ENCODE measurements at places on chromosomes 5 and 9.

- no peak for DNase-seq
These were observed 7.5 kb downstream of the OR1K1 start for GRCh38 chr9:122807271-122807900.

DNA sequence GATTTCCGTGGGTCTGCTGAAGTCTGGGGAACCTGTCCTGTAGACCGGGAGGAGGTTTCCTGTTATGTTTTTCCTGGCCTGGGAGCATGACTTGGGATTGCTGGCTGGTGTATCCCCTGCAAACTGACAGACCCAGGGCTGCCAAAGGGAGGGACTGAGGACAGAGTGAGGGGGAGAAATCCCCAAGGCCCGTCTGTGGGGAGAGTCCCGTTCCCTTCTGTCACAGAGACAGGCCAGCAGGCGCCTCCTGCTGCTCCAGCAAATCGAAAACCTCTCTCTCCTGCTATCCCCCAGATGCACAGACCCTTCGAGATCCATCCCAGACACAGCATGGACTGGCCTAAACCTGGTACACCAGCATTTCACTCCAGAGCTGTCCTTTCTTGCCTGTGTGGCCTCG is 56.2 kb upstream of the ALDH1B1 start:
- DNase-seq = no peak

- DNase-seq = no peak
These were observed 177.5 kb downstream of the GABRB2 start for GRCh38 chr5:161369022-161369421.

- no peak for DNase-seq
These were observed 18.6 kb upstream of the DAP start for GRCh38 chr5:10779592-10779991.

- no peak for DNase-seq
These were observed 253.9 kb downstream of the CEMIP2 start for GRCh38 chr9:71514344-71514975.

GRCh38 chr9:27485158-27485557 is 38.9 kb upstream of the IFNK start:
- DNase-seq = no peak

GRCh38 chr9:122202111-122202510 is 26.6 kb downstream of the LHX6 start:
- no peak for DNase-seq

DNA sequence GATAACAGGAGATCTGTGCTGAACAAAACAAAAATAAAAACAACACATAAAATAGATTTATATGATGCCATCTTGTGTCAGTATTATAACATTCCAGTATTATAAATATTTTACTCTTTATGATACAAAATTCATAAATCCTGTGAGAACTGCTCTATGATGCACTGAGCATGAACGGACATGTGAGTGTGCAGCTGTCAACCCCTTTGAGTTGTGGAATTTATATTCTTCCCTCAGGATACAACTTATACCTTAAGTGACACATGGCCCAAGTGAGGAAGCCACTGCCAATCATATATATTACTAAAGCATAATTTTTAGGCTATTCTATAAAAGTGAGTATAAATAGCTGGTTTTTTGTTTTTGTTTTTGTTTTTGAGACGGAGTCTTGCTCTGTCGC is 116.0 kb upstream of the OR13F1 start:
- no peak for DNase-seq

DNA sequence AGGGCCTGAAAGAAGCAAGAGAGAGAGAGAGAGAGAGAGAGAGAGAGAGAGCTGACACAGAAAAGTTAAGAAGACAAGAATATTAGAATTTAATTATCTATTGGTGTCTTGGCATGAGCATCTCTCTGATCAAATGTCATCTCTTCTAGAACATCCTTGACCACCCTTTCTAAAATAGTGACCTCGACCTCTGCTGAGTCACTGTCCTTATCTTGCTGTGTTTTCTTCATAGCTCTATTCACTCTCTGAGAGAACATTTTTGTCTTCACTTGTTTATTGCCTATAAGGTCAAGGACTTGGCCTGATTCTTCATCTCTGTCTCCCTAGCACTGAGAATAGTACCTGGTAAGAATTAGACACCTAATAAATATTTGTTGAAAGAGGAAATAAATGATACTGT is 383.8 kb upstream of the RPS23 start:
- no peak for DNase-seq

DNA sequence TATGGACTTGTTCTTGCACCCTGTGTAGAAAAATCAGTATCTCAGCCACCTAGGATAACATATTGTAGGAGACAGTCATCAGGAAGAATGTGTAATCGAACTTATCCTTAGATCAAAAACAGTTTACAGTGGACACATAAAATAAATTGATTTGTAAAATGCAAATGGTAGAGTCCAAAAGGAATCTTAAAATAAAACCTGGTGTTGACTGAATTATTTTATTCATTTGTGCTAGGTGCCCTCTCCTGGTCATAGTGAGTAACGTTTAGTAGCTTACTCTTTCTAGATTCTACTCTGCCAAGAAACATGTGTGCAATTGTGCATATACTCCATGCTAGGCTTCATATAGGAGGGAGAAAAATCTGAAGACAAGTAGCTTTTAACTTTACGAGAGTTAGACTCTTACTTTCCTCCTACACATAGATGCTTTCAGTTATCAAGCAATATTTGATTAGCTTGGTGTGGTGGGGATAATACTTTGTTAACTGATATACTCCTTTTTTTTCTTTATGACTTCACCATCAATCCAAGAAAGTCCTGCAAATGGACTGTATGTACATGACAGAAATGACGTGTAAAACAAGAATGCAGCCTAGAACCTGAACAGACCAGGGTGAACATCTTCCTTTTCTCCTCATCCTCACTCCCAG is 23.7 kb upstream of the LOX start:
- no peak for DNase-seq

DNA sequence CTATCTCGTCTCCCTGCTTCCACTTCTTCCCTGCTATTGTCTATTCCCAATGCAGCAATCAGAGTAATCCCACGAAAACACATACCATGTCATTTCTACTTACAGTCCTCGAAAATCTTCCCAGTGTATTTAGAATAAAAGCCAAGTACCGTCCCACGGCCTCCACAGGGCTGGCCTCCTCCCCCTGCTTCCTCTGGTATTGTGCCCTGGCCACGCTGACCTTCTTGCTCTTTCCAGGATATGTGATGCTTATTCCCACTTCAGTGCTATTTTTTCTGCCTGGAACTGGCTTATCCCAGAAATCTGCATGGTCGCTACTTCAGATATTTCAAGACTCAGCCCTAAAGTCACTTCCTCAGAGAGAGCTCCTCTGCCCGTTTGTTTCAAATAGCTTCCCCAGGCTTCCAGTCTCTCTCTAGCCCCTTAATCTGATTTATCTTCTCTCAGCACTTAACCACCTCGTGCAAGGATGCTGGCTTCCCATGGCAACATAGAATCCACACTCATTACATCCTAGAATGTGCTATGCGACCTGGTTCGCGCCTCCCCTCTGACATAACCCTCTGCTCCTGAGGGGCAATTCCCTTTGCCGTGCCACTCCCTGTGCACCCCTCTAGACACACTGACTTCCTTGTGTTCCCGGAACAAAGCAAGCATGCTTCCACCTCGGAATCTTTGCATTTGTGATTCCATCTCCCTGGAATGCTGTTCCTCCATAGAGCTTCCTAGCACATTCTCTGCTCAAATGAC is 365.9 kb downstream of the ZSWIM6 start:
- no peak for DNase-seq

- DNase-seq = no peak
These were observed 234.7 kb downstream of the NR2F1-AS1 start for GRCh38 chr5:93346301-93346700.

DNA sequence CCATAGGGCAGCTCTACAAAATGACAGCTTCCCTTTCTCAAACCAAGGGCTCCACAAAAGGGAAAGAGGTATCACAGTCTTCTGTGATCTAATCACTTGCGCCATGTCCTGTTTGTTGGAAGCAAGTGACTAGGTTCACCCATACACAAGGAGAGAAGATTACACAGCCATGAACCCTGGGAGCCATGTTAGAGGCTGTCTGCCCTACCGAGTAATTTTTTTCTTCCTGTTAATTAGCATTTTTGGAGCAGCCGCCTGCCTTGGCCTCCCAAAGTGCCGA is 33.2 kb upstream of the GOLPH3 start:
- no peak for DNase-seq

DNA sequence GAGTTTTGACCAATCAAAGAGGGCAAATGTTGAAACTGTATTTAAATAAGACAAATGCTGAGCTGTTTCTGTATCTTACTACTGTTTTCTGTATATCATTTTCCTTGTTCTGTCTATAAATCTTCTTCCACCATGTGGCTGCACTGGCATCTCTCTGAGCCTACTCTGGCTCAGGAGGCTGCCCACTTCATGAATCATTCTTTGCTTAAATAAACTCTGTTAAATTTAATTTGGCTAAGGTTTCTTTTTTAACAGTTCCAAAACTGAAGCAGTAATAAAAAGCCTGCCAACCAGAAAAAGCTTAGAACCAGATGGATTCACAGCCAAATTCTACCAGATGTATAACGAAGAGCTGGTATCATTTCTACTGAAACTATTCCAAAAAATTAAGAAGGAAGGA is 40.2 kb upstream of the TAS2R1 start:
- DNase-seq = no peak

DNA sequence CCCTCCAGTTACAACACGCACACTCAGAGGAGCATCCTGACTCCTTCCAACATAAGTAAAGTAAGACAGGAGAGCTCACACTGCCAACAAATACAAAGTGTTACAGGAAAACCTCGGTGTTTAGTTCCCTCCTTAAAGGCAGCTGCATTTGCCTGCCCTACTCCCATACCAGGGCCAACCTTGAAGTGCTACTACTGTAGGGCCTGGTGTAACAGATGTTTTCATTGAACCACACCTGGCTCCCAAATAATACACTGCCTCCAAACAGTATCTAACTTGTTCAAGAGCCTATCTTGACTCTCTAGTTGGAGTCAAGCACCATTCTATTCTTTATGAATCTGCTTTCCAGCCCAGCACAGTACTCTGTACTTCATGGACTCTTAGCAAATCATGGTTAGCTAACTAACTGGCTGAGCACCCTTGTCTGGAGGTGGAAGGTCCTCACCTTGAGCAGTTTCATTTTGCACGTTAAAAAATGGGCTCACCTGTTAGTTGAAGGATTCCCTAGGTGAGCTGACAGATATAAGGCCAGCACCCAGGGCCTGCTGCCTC is 34.6 kb downstream of the TTC39B start:
- no peak for DNase-seq

- DNase-seq = no peak
These were observed 131.3 kb downstream of the GNA14 start for GRCh38 chr9:77516781-77517180.

GRCh38 chr9:88018101-88018500 is 43.8 kb upstream of the CDK20 start:
- DNase-seq = no peak

DNA sequence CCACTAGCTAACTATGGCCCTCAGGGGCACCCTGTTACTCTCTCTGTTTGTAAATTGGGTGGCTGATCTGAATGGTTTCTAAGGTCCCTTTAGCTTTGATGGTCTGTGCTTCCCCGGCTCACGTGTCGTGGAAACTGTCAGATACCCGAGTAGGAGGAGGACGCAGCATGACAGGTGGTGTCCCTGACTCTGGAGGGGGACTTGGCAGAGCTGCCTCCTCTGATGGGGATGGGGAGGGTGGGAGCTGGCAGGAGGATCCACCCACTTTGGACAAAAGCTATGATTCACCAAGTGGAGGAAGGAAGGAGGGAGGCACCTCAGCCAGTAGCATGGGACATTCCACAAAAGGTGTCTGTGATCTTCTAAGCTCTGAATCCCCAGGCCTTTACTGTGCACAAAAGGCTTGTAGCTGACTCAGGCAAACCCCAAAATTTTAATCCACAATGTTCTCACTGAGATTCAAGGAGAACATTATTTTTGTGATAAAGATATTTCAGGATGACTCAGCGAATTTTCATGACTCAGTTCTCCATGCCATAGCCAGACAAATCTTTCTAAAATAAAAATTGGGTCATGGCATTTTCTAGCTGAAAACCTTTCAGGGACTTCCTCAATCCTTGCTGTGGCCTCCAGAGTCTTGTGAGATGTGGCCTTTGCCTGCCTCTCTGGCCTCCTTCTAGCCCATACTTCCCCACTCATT is 131.0 kb upstream of the BRINP1 start:
- DNase-seq = no peak

DNA sequence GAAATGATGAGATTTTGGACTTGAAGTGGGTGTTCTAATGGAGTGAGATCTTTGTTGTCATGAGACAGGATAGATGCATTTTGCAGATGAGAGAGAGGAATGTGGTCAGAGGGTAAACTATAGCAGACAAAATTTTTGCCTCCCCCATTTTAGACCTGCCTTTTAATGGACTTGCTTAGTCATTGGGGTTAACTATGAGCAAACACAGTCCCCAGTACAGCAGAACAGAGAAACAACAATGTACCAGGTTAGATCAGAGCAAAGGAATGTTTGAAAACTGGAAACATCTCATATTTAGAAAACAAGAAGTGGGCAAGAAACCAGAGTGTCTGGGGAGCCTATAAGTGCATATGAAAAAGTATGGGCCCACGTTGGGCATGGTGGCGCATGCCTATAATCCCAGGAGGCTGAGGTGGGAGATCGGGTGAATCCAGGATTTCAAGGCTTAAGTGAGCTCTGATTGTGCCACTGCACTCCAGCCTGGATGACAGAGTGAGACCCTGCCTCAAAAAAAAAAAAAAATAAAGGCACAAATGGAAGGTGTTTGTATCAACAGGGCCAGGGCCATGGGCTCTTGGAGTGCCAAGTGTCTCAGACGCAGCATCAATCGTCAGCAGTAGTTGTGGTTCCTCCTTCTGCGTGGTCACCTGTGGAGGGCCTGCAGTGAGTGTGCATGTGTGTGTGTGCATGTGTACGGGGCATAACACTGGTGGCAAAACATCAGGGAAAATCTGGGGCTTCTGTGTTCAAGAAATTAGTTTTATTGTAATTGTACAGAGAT is 214.4 kb upstream of the S1PR3 start:
- DNase-seq = no peak

DNA sequence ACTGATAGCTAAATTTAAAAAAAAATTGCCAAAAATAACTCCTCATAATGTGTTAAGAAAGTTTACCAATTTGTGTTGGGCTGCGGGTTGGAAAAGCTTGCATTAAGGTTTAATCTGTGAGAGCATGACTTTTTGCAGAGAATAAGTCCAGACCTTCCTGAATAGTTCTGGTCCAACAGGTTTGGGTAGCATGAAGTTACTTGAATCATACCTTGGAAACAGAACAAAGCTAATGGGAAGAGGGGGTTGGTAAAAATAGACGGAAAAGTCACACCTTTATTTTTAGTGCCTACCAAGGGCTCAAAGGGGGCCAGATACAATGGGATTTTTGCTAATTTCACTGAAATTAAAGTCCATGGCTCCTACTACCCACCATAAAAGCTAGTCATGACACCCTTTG is 17.1 kb upstream of the MATR3 start:
- no peak for DNase-seq

GRCh38 chr9:125842242-125842641 is 95.1 kb downstream of the PBX3 start:
- no peak for DNase-seq

DNA sequence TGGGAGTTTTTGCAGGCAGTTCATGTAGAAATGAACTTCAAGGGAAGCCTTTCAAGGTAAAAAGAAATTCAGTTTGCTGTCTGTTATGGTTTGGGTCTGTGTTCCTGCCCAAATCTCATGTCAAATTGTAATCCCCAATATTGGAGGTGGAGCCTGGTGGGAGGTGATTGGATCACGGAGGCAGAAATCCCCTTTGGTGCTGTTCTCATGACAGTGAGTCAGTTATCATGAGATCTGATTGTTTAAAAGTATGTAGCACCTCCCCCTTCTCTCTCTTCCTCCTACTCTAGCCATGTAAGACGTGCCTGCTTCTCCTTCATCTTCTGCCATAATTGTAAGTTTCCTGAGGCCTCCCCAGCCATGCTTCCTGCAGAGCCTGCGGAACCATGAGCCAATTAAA is 341.4 kb downstream of the ARHGEF28 start:
- DNase-seq = no peak

All from activated T-helper 1 cell treated with anti-CD3 and anti-CD28 coated beads, Interleukin-2, amount 50 U/mL, for 16 hours (primary cell).